ENCODE measurements at places on chromosomes 3 and 15.
A peak's percentile ranks its signal among the peaks of the same experiment; 100 is the strongest.

- DNase-seq = no peak
Observed at GRCh38 chr15:66496951-66497501, 536 bp downstream of the SNAPC5 start.

DNA sequence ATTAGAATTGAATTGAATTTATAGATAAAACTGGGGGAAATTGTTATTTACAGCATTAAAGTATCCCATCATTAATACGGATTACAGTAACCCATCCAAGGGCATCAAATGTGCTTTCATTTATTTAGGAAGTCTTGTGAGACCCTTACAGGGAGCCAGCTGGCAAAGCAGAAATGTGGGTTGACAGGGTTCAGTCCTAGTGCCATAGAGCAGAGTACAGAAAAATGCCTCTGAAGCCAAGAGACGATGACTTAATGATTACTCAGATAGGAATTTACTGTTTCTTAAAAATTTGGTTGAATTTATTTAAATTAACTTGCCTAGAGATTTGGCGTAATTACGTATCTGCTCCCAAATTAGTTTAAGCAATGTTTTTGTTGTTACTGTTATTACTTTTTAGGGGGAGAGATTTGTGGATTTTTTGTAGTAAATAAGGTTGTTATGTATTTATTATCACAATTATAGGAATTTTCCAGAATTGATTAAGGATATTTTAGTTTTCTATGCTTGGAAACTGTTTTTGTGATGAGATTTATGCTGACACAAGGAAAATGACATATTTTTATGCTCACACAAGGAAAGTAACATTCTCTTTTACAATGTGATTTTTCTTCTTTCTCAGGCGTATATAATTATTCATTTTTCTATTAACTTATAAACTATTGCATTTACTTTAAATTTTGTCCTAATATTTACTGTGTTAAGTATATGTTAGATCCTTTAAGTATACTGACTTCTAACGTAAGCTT, 152.0 kb downstream of the EPHA6 start:
- no peak for DNase-seq

GRCh38 chr3:169954142-169954756, 12.4 kb upstream of the SEC62 start:
- no peak for DNase-seq

- no peak for DNase-seq
Observed at GRCh38 chr3:98460220-98460619, 2.8 kb upstream of the OR5K1 start.

DNA sequence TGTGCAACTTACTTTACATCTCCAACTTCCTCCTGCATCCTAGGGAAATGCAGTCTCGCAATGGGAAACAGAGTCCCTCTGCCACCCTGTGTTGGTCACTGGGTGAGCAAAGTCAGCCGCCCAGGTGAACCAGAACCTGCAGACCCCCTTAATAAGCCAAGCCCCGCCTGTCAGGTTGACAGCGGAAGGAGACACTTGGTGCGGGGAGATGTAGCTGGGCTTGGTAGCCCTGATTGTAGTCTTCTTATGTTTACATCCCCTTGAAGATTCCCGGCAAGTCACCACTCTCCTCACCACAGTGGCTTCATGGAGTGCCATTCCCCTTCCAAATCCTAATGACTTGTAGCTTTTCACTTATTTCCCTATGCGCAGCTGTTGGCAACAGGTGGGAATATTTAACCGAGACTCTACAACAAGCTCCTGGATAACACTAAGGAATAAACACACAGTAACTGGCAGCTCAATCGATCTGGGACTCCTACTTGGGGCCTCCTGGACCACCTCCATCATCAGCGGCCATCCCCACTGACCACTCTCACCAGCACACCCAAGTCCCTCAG, 17.7 kb upstream of the CLSTN2 start:
- no peak for DNase-seq

DNA sequence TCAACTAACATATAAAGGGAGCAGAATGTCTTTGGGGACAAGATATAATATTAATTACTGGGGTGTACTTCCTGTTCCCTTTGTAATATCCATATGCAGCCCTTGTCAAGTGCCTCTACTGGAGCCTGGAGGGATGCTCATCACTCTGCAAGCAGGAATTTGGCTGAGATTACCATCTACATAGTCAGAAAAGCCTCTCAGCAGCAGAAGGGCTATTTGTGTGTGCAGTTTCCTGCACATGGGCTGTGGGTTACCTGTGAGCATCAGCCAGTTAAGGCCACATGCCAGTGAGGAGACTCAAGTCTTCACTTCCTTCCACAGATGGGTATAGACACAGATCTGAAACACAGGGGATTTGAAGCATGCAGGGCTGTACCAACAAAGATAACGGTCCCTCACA, 278.1 kb upstream of the PLSCR5 start:
- DNase-seq = no peak

- DNase-seq = no peak
Observed at GRCh38 chr15:81161160-81161673, 27.1 kb downstream of the CFAP161 start.

- peak; percentile 35 for DNase-seq
Observed at GRCh38 chr15:57555270-57555669, 36.4 kb upstream of the MYZAP start.

DNA sequence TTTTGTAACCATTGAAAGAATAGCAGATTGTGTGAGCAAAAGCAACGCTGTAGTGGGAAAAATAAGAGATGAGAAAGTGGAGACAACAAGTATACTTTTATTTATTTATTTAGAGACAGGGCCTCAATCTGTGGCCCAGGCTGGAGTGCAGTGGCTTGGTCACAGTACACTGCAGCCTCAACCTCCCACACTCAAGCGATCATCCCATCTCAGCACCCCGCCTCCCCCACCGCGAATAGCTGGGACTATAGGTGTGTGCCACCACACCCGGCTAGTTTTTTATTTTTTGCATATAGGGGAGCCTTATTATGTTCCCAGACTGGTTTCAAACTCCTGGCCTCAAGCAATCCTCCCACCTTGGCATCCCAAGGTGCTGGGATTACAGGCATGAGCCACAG, 1.6 kb upstream of the GLCE start:
- DNase-seq = no peak

DNA sequence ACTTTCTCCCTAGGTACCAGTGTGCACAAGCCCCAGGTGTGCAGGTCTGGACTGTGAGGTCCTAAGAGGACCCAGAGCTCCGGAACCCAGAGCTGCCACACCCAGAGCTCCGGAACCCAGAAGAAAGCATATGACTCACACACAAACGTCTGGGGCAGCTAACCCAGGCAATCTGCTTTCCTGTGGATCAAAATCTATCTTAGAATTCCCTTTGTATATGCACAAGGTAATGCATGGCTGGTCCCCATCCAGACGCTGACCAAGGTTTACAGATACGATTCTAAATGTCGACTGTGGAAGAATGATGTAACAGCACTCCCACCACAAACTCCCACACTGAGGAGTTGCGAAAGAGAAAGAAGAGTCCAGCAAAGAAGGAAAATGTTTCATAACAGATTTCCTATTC, 15.7 kb downstream of the KCNMB2 start:
- DNase-seq = peak; percentile 64

- no peak for DNase-seq
Observed at GRCh38 chr3:19384868-19385267, 236.6 kb downstream of the KCNH8 start.

DNA sequence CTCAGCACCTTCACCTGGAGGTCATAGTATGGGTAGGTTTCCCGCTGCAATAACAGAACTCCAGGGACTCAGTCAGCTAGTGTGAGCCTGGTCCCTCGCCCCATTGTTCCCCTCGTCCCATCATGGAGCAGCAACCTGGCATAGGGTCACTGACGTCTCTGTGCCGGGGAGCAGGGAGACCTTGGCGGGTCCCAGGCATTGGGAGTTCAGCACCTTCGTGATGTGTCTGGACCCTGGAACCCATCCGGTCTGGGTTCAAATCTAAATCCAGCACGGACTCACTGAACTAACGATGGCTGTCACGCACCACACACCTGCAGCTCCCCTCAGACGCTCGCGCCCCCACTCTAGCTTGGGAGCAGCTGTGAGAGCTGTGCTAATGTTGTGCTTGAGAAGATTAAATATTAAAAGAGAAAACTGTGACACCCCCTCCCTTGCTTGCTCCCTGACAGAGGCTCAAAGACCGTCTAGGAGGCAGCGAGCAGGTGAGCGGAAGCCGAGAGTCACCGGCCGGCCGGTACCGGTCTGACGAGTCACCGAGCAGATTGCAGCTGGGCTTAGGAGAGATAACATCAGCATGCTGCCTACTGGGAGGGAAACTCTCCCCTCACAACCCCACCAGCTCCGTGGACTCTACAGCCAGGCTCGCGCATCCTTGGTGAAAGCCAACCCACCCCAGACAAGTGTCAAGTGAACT, 742 bp downstream of the PLA2G4F start:
- no peak for DNase-seq

GRCh38 chr15:63054985-63055384, 12.4 kb downstream of the TPM1 start:
- peak; percentile 32 for DNase-seq

DNA sequence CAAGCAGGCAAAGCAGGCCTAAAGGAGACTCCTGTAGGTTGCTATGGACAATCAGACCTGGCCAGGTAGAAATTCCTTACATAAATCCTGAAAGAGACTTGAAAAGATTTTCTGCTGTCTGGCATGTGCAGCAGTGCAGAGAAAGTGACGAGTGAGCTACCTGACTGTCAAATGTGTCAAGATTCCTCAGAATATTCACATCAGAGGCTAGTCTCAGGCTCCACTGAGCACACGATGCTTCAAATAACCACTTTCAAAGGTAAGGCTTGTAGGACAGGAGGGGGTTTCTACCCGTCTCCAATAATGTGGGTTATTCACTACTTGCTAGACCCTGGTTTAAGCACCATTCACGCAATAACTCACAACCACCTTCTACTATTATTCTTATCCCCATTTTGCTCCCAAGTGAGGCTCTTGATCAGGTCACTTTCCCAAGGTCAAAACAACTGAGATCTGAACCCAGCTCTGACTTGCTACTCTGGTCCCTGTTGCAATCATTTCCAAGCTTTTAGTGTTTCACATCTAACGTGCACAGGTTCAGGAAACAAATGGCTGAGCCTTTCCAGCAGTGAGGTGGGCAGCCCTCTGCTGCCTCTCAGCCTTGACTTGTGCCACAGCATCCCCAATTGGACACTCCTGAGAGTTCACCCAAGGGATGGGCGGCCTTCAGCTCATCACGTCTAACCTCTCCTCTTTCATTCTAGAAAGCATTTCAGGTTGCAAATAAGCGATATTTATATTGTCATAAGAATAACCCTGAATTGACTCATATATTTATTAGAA, 329.9 kb upstream of the WNT5A start:
- DNase-seq = no peak

GRCh38 chr3:114770874-114771273, 376.2 kb downstream of the ZBTB20 start:
- peak; percentile 56 for DNase-seq

GRCh38 chr15:101191242-101191641, 60.6 kb downstream of the CHSY1 start:
- DNase-seq = peak; percentile 65

GRCh38 chr3:186976837-186977750, 46.8 kb downstream of the ST6GAL1 start:
- DNase-seq = peak; percentile 94

DNA sequence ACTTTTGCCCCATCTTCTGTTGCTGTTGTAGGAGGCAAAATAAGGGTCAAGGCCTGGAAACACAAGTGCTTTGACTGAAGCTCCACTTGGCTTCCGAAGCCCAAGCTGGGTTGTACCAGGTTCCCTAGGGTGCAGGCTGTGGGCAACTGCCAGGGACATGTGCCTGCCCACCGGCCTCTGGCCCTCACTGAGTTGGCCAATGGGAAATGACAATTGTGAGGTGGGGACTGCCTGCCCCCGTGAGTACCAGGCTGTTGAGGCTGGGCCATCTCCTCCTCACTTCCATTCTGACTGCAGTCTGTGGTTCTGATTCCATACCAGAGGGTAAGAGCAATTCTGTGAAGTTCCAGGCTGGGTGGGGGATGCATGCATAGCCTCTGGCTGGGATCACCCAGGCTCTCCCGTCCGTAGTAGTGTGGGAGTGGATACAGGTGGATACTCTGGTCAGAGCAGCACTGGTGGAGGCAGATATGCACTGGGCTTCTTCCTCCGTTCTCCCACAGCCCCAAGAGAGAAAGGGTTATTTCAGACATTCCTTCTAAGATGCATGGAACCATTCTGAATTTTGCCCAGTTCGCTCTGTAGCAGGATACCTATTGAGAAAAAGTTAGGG, at the start of gene ADIPOQ:
Gene ADIPOQ (plus strand): TSS at position 285 of the 613 bp plus-strand sequence. CDS start 10,349 bp downstream, outside the sequence.
- no peak for DNase-seq

GRCh38 chr3:117567382-117567781, 857.8 kb downstream of the TUSC7 start:
- no peak for DNase-seq

GRCh38 chr15:99662903-99663302, 70.3 kb downstream of the LYSMD4 start:
- no peak for DNase-seq

DNA sequence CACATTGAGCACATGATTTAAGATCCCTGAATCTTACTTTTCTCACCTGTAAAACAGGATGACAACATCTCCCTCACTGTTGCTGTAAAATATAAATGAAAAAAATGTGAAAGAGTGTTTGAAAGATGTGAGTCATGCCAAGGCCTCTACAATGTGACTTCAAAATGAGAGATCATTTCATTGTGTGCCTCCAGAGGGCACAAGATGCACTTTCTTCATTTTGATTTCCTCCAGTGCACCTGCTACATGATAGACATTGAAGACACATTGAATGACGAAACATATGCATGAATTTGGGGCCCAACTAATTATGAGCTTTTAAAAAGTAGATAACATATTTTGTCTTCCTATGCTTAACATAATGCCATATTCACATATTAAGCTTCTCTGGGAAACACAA, 170.3 kb downstream of the MOBP start:
- peak; percentile 29 for DNase-seq

DNA sequence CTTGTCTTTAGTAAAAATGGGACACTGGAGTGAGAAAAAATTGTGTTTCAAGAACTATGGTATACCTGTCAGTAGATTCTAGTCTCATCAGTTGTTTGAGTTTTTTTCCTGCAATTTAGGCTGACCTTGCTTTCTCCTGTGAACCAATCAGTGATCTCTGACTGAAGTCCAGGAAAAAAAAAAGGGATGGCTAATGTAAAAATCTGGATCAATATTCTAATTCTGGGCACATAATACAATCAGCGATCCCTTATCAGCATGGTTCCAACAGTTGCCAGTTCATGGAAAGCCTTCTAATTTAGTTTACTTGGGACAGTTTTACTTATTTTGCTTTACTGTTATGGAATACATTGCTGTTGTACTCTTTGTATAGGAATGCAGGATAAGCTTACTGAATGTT, 17.0 kb downstream of the TRPM7 start:
- no peak for DNase-seq

DNA sequence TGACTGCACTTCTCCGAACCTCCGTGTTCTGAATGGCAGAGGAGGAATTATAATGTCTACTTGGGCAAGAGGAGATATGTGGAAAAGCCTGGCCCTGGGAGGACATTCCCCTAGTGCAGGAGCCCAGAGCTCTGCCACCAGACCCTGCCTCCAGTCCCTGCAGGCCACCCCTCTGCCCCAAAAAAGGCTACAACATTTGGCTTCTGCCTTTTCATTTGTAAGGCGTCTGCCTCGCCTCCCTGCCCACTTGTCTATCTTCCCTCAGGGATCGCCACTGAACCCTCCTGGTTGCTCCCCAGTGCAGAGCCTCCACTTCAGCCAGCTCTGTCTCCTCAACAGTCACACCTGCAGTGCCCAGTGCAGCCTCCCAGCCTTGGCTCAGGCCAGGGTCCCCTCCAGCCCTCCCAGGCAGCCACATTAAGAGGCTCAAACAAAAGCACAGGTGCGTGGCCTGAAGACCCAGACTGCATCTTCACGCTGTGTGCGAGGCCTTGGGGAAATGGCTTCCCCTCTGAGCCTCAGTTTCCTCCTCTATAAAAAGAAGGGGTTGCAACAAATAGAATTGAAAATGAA, 125.9 kb upstream of the SMAD3 start:
- no peak for DNase-seq

- peak; percentile 49 for DNase-seq
Observed at GRCh38 chr15:91853511-91853947, at the start of gene SLCO3A1. TSS of gene SLCO3A1 (plus strand) at chr15:91853708.

Data from cardiac fibroblast (primary cell).